Left ventricle myocardium inferior (tissue), 1 donor: ENCODE measurements at places on chromosomes 16 and 17. TPM values are rescaled to one million over a fixed set of nuclear protein-coding genes. Genes with fewer than 3 reads are reported as not detected.

DNA sequence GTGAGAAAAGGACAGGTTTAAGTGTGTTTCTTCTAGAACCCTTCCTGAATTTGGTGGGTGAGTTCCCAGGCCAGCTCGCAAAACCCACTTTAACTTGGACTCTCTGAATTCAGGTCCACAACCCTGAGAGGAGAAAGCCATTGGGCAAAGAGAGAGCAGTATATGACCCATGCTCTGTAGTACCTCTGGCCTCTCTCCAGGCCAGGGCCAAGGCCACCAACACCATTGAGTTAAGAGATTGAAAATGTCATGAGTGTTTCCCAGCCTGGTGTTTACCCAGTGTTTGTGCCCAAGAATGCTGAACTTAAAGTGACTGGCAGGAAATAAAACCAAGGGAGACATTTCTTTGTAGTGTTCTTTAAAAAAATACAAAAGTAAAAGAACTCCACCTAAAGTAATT is 410.4 kb upstream of the CDH5 start:
- no peaks in the 10 kb centered on the region for H3K36me3 ChIP-seq
- H3K27ac ChIP-seq = no peak overlapping the region
- H3K27me3 ChIP-seq = peaks cover 9% of the 10 kb centered on the region

DNA sequence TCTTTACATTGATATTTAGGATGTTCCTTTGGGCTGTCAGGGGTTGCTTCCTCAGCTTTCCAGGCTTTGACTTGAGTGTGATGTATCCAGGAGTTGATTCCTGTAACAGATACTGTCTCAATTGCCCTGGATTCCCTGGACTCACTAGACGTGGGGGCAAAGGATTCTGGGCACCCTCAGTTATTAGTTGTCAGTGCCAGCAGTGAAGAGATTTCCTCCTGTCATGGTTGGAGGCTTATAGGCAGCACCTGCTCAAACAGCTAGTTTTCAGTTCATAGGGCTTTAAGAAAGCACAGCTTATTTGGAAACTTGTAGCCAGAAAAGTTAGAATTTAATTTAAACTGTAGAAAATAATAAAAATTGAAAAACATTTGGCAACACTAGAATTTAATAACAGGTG is 9.5 kb upstream of the B4GALNT2 start:
- H3K4me3 ChIP-seq = no peak overlapping the region
- no peak overlapping the region for H3K27ac ChIP-seq
- H3K27me3 ChIP-seq = peaks cover 71% of the 10 kb centered on the region
- DNase-seq = no peak
- no peaks in the 10 kb centered on the region for H3K36me3 ChIP-seq

DNA sequence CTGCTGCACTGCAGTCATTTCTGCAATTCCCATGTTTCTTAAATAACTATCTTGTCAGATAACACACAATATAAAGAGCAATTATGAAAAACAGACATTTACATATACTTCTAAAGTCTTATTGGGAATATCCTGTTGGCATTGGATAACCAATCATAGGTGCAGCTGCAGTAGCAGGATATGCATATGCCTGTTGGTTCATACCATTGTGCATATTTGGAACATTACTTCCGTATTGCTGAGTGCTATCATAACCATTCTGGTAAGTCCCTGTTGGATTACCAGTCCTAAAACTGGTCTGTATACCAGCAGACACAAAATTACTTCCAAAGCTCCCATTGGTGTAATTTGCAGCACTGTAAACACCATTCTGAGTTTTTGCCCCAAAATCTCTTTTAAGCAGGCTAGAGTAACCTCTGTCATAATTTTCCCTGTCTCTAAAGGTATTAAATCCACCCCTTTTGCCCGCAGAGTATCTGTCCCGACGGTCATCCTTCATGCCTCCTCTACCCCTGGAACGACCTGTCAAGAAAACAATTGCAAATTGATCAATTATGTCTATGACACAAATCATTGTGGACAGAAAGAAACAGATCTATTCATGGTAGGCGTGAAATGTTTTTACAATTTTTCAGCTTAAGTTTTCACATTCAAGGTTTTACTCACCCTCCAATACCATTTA is 3.1 kb upstream of the POLG2 start:
- no peak overlapping the region for H3K27ac ChIP-seq
- peaks cover 100% of the 10 kb centered on the region for H3K4me1 ChIP-seq
- H3K27me3 ChIP-seq = no peaks in the 10 kb centered on the region
- H3K36me3 ChIP-seq = peaks cover 74% of the 10 kb centered on the region

- no peak overlapping the region for H3K27ac ChIP-seq
- peaks cover 18% of the 10 kb centered on the region for H3K27me3 ChIP-seq
- H3K4me3 ChIP-seq = no peak overlapping the region
- no peaks in the 10 kb centered on the region for H3K36me3 ChIP-seq
- no peaks in the 10 kb centered on the region for H3K4me1 ChIP-seq
- no peak for DNase-seq
These were observed 49.9 kb upstream of the COX10 start for GRCh38 chr17:14019186-14019956.

- H3K27me3 ChIP-seq = no peaks in the 10 kb centered on the region
- no peaks in the 10 kb centered on the region for H3K36me3 ChIP-seq
- no peak overlapping the region for H3K4me3 ChIP-seq
- no peak for DNase-seq
These were observed 42.8 kb downstream of the CDK5R1 start for GRCh38 chr17:32529604-32530003.

DNA sequence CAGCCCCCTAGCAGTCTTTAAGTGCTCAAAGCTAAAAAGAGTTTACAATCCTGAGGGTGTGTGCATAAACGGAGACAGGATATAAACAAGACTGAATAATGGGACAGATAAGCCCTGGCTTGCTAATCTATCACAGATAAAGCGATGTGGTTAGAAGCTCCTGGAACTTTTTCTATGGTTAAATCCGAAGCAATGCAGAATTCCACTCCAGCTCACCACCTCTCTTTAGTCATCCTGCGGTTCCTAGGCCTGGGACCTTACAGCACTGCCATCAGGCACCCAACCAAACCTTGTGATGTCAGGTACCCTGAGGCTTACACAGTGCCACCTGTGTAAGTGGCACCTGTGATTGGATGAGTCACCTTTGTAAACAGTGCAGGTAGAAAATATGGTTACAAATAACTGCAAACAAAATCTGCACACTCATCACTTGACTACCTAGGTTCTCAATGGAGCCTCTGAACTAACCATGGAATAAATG is 31.5 kb upstream of the B4GALNT2 start:
- no peak overlapping the region for H3K27ac ChIP-seq
- H3K4me3 ChIP-seq = no peak overlapping the region
- no peaks in the 10 kb centered on the region for H3K4me1 ChIP-seq
- H3K27me3 ChIP-seq = peaks cover 44% of the 10 kb centered on the region

DNA sequence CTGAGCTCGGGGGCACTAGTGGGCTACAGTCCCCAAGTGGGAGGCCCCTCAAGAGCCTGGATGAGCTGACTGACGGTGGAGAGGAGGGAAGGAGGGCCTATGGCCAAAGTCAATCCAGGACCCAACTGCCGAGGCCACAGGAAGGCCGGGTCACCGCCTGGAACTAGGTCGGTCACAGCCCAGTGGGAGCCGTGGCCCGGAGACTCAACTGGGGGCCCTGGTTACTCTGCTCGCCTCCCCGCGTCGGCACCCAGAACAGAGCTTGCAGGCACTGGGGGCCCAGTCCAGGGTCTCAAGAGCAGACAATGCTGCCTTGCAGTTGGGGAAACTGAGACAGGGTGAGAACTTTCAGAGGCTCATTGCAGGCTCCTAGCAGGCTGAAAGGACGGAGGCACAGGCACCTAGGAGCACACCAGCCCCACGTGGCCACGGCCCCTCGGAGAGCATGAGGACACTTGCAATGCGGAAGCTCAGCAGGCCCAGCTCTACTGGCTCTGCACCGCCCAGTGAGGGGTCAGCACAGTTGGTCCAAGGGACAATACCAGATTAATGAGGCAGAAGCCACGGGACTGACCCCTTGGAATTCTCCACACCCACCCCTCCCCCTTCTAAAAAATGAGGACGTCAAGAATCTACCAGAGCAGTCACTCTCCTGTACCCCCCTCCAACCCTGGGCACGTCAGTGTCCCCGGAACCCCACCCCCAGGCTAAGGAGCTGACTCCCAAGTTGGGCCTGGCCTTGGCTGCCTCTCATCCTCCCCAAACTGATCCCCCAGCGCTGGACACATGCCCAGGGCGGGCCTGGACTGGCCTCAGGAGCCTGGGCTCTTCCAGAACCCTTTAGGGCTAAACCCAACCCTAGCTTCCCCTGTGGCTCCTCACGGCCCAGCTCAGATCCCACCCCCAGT is 2.2 kb downstream of the HS3ST6 start:
- H3K4me3 ChIP-seq = no peak overlapping the region
- peaks cover 8% of the 10 kb centered on the region for H3K4me1 ChIP-seq
- H3K36me3 ChIP-seq = no peaks in the 10 kb centered on the region
- H3K27me3 ChIP-seq = peaks cover 92% of the 10 kb centered on the region

Gene GCGR
- total RNA-seq = not detected

Gene CYB561
- total RNA-seq = 9.0 TPM

Gene DPEP2
- 0.99 TPM for total RNA-seq

Gene DPEP1
- not detected for total RNA-seq

Gene ADAMTS18
- total RNA-seq = not detected

Gene SPOP
- 66.9 TPM for total RNA-seq

Gene CDH5
- 47.1 TPM for total RNA-seq
